Renal cortical epithelial cell (primary cell): ENCODE measurements at places on chromosomes 13 and 19. TPM values are rescaled to one million over a fixed set of nuclear protein-coding genes. Genes with fewer than 3 reads are reported as not detected.

- peak; percentile 8 for DNase-seq
Measured at GRCh38 chr13:32840989-32841713, 175.1 kb upstream of the KL start.

The ABCA7 gene
- total RNA-seq: 15.6 and 24.6 TPM in 2 replicates

DNA sequence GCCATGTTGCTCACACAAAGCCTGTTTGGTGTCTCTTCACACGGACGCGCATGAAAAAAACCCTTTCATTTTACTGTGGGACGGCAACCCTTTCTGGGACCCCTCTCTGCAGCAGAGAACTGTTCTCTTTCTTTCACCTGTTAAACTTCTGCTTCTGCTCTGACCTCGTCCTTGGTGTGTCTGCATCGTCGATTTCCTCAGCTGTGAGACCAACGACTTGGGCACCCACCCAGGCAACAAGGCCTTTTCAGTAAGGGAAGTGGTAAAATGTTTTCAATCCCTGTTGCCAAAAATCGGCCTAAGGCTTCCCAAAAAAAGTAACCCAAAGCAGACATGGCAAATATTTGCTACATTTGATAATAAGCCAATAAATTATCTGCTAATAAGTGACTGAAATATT, 515.3 kb downstream of the IRS2 start:
- no peak for DNase-seq

DNA sequence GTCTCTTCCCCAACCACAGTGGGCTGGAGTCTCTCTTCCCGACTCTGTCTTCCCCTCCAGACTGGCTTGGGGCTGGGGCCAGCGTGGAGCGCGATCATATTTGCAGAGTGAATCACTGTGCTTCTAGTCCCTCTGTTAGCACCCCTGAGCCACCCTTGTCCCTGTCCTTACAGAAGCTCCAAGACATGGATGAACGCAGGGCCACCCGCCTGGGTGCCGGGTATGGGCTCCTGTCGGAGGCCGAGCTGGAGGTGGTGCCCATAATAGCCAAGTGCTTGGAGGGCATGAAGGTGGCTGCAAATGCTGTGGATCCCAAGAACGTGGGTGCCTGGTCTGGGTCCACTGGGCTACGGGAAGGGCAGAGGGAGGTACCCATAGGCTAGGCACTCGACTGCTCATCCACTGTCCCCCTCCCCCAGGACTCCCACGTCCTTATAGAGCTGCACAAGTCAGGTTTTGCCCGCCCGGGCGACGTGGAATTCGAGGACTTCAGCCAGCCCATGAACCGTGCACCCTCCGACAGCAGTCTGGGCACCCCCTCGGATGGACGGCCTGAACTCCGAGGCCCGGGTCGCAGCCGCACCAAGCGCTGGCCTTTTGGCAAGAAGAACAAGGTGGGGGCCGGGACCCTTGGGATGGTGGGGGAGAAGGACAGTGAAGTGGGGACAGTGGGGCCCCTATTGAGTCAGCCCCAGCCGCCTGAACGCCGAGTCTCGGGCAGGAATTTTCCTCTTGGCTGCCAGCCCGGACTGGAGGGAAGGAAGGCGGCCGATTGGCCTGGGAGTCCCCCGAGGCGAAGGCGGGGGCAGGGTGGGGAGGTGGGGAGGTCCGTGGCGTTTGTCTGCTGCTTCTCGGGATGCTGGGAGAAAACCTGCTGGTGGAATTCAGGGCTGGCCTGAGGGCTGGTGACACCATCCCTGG, 5.2 kb downstream of the TRIP10 start:
- DNase-seq: peak; percentile 73

- no peak for DNase-seq
Measured at GRCh38 chr13:100944791-100945345, 270.3 kb upstream of the TMTC4 start.

The MYO1F gene
- total RNA-seq: 0.05 and 0.17 TPM in 2 replicates

The GPR4 gene
- under 0.01 TPM in 1 of 2 replicates, not detected in the other for total RNA-seq

The SUPT20H gene
- total RNA-seq: 44.3 and 61.5 TPM in 2 replicates

The SIGLEC6 gene
- total RNA-seq: not detected in 2 replicates

- no peak for DNase-seq
Measured at GRCh38 chr19:40596608-40597328, 4.4 kb upstream of the LTBP4 start.

DNA sequence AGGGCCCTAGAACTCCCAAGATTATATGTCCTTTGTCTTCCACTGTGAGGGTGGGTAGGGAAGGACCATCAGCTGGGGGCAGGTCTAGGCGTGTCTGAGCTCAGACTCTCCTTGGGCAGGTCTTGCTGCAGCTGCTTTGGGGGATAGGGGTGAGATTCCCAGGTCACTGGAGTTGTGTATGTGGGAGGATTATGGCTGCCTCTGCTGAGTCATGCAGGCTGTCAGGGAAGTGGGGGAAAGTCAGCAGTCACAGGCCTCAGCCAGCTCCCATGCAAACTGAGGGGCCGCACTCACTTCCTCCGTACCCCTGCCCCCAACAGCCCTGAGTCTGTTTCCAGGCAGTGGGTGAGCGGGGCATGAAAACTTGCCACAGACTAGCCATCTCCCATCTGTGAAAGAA, 600.8 kb downstream of the DIAPH3 start:
- DNase-seq: no peak

- DNase-seq: no peak
Measured at GRCh38 chr19:43548706-43549105, 15.7 kb downstream of the ZNF575 start.

DNA sequence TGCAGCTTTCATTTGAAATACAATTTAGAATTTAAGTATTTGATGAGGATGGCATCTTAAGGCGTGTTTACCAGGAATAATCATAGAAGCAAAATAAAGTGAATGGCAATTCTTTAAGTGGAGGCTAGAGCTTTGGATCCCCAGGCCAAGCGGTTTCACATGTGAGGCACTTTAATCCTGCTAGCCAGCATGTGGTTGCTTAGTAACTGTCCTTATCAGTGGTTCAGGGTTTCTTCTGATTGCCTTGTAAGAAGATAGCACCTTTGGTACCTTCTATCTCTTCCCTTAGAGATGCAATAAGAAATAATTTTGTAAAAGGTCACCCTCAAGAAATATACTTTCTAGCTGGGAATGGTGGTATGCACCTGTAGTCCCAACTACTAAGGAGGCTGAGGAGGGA, 38.9 kb upstream of the SERP2 start:
- no peak for DNase-seq

DNA sequence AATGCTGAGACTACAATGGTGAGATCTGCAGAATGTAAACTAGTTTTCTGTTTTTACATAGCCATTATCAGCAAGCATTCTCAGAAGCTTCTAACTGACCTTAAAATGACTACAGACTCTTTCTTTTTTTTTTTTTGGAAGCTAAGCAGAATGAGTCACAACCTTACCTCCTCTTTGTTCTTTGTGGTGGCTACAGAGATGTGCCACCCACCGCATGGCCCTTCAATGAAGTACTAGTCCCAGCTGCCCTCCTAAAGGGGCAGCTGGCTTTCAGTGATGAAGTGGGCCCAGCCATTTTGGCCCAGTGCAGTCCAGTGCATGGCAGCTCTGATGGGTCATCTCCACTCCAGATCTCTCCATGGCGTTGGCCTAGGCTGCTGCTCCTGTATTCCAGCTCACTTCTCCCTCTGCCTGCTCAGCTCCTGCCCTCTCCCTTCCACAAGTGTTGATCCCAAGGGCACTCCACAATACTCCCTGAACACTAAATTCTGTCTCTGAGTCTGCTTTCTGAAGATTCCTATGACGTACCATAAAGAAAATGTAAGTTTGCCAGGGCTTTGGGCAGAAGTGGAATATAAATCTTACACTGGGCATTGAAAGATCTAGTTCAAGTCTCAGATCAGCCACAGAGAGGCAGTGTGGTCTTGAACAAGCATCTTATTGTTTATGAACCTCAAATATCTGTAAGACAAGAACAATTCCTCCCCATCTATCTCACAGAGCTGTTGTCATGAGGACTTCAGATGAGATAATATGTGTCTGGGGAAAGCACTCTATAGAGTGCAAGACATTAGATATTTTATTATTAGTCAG, 85.6 kb downstream of the RXFP2 start:
- DNase-seq: peak; percentile 18

The SLC10A2 gene
- not detected in 2 replicates for total RNA-seq

The APOC1 gene
- 0.20 and 5.4 TPM in 2 replicates for total RNA-seq

DNA sequence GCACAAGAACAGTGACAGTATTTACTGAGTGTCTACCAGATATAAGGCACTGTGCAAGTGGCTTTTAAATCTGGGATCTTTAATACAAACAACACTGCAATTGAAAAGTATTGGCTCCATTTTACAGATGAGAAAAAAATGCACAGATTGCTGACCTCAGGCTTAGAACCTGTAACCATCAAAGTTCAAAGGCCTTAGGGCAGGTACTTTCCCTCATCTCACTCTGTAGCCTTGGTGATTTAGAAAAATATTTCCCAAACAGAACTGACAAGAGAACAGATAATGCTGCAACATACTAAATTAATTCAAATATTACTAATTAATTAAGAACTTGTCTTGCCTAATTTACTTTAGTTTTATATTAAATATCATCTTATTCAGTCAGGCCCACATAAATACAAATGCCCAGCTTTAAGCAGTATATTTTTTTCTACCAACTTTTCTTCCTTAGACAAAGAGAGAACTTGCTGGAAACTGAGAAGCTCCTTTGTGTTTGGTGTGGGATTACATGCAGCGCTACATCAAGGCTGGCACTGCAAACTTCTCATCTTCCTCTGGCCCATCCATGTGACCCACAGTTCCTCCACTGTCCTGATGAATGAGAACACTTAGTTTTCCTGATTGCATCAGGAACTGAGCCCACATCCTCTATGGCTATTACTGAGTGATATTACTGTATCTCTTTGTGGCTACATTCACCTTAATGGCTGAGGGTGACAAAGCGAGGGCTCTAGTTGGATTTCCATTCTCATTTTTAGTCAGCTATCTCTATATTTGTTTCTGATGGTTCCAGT, 302.1 kb downstream of the ENOX1 start:
- DNase-seq: no peak

The SPART gene
- 65.1 and 152 TPM in 2 replicates for total RNA-seq

DNA sequence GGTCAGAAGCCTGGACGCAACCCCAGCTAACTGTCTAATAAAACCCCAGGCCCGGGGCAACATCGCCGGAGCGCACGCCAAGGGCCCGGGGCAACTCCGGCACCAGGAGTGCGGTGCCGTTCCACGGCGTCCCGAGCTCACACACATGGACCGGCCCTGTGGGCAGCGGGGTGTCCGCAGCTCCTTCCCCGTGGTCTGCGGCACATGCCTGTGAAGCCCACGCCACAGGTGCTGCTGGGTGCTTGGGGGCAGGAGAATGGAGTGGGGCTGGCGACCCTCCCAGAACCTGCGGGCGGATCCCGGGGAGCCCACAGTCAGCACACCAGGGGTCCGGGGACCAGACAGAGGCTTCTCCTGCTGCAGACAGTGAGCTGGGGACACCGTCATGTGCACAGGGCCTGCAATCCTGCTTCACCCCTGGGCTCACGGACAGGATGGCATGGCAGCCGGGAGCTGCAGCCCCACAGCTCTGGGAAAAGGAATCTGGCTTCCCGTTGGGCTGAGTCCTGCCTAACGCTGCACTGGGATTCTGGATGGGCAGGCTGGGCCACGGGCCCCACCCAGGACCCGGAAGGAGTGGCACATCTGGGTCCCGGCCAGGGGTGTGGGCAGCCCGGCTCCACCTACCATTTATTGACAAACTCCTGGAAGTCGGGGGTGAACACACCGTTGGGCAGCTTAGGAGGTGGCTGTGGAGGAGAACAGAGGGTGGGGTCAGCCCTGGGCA, 28.2 kb upstream of the ZBTB7A start:
- no peak for DNase-seq

DNA sequence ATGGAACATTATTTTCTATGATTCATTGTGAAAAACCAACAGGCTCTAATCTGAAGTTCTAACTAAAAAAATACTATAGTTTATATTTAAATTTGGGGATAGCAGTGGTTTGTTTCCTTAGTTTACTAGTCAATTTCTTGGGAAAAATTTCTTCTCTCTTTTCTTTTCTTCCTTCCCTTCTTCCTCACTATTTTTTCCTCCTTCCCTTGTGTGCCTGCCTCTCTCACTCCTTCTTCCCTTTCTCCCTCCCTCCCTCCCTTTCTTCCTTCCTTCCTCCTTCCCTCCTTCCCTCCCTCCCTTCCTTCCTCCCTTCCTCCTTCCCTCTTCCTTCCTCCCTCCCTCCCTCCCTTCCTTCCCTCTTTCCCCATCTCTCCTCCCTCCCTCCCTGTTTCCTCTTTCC, 226.5 kb downstream of the ZNF536 start:
- no peak for DNase-seq

The TYROBP gene
- not detected in 2 replicates for total RNA-seq

The ACER1 gene
- total RNA-seq: not detected in 2 replicates

DNA sequence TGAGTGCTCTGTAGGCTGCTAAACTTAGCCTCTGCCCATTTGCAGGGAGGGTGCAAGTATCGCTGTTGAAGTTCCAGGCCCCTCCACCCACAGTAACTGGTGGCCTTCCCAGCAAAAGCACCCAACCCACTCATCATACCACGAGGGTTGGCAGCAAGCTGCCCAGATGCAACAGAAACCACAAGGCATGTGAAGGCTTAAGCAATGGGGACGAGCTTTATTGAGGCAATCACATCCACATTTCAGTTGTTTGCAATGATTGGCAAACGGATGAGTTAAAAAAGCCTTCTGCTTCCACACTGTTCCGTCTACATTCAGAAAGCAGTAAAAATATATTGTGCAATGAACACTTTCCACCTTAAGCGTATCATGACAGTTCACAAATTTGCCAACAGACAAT, 10.3 kb downstream of the GJB6 start:
- peak; percentile 51 for DNase-seq

DNA sequence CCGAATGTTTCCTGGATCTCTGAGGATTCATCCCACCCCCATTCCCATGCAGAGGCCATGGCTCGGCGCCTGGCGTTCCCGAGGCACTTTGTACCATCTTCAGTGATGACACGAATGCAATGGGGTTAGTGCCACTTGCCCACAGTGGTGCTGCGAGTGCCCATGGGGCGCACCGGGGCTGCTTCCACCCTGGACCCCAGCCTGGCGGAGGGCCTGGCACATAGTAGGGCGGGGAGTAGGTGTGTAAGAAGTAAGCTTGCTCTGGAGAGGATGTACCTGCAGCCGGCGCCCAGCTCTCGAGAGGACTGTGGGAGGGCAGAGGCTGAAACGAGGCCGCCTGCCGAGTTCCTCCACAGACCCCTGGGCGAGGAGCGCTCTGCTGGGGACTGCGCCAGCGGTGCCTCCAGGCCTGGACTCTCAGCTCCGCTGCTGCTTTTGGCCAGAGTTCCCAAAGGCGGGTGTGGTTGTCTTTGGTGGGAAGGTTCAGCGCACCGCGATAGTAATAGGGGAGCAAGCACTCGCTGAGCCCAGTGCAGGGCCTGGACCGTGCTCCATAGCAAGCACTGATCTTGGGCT, 5.5 kb upstream of the HAMP start:
- DNase-seq: no peak
